Pulmonary artery endothelial cell (primary cell): ENCODE measurements at places on chromosomes 16 and 17. TPM values are rescaled to one million over a fixed set of nuclear protein-coding genes. Genes with fewer than 3 reads are reported as not detected.

Gene P2RX5
- total RNA-seq, result 0.13 and 0.35 TPM in 2 replicates

Gene SPATA22
- 0.07 TPM in 1 of 2 replicates, not detected in the other for total RNA-seq

DNA sequence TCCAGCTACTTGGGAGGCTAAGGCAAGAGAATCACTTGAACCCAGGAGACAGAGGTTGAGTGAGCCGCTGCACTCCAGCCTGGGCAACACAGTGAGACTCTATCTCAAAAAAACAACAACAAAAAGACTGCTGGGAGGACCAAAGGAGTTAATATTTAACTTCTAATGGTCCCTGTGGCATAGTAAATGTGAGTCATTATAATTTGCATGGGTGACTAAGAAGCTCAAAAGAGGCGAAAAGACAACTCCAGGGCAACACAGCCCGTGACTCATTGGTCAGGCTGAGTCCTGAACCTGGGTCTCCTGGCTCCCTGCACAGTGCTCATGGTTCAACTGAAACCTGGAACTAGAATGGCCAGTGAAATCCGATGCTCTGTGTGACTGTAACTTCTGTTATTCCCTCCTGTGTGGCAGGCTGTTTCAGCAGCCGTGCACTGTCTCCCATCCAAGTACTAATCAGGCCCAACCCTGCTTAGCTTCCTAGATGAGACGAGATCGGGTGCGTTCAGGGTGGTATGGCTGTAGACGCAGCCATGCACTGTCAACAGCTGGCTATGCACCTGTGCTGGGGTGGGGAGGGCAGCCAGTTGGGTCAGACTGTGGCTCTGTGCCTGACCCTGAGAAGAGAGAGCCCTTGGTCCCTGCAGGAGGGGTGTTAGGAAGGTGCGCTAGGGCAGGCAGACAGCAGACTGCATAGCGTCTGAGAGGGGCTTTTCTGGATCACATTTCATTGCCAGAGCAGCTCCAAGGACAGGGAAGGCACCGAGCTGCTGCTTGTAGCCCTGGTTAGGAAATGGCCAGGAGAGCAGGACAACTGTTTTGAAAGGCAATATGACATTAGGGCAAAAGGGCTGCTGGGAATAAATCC, 14.5 kb upstream of the GPRC5C start:
- no peak for DNase-seq

GRCh38 chr16:78290872-78291591, 191.6 kb downstream of the WWOX start:
- DNase-seq, result no peak

DNA sequence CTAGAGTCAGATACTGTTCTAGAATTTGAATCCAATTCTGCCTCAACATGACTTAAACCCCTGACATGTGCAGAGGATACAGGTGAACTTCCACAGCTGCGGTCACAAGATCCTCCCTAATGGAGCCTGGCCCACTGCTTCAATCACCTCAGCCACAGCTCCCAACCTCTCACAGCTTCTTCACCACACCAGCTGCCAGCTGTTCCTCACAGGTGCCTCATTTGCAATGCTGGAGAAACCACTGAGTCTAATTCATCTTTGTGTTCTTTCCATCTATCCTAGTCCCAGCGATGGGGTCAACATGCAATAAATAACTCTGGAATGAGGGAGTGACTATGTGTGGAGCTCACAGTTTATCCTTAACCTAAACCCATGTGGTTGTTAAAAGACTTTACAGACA, 72.0 kb upstream of the MAF start:
- no peak for DNase-seq
